ENCODE measurements at places on chromosomes 3 and 15.

DNA sequence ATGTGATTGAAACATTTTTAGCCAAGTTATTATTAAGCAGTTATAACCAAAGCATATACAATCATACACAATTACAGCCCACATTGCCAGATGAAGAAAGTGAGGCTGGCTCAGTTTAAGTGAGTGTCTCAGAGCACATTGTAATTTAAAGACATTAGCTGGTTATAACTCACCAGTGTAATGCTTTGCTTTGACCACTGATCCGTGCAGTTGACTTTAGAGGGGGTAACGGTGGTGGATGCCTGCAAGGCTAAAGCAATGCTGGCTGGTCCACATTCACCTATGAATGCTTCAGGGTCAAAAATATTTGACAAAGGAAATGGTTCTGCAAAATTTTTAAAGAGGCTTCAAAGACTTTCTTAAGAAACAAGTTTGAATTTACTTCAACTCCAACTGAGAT lies 1.2 kb downstream of the C3orf85 start:
- DNase-seq = no peak

- DNase-seq = no peak
These were observed 97.9 kb downstream of the RORA start for GRCh38 chr15:61130950-61131942.

DNA sequence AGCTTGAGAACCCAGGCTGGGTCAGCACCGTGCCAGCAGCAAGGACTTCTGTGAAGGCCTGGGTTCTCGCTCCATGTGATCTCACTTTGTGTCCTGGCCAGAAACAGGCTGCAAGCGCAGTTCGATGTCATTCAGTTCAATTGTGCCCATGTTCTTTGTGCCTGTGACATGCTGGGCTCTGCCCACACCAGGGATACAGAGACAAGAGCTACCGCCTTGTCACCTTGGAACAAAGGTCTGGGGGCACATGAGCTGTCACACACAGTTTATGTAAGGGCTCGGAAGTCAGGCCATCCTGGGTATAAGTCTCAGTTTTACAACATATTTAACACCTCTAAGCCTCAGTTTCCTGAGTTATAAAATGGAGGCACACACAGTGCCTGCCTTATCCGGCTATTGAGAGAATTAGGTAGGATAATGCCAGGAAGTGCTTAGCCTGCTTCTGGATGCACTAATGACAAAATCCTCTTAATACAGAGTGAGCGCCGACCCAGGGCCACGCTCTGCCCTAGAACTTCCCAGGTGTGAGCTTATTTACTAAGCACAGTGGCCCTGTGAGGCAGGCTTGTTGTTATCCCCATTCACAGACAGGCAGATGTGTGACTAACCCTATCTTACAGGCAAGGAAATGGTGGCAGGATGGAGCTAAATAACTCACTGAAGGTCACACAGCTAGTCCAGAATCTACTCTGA lies 50.4 kb upstream of the LIMD1 start:
- no peak for DNase-seq

DNA sequence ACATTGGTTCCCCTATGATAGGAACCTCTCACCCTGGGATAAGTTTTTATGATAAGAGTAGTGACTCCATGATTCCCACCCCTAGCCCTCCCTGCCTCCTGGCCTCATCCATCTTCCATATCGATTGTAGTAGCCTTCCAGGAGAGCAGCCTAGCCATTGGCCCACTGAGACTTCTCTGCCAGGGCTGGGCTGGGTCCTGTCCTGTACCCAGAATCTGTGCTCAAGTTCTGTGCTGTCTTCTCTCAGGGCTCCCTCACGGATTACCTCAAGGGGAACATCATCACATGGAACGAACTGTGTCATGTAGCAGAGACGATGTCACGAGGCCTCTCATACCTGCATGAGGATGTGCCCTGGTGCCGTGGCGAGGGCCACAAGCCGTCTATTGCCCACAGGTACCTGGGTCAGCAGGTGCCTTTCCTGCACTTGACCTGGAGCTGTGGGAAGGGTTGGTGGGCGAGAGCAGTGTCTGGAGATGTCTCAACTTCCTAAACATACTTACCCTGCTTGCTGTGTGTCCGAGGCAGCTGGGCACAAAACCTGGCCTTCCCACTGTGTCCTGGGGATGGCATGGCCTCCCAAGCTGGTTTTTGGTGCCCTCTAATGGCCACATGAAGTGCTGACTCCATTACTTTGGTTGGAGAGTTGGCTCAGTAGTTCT lies 16.6 kb upstream of the EXOG start:
- DNase-seq = peak; percentile 53

GRCh38 chr3:49255112-49255511 lies 21.9 kb downstream of the C3orf62 start:
- no peak for DNase-seq

- DNase-seq = no peak
These were observed 195.1 kb upstream of the CTDSPL start for GRCh38 chr3:37666618-37667017.

GRCh38 chr15:84721371-84721770 lies 5.4 kb upstream of the SEC11A start:
- DNase-seq = peak; percentile 28

- no peak for DNase-seq
These were observed 50.8 kb upstream of the CACNA2D3 start for GRCh38 chr3:54071601-54072000.

DNA sequence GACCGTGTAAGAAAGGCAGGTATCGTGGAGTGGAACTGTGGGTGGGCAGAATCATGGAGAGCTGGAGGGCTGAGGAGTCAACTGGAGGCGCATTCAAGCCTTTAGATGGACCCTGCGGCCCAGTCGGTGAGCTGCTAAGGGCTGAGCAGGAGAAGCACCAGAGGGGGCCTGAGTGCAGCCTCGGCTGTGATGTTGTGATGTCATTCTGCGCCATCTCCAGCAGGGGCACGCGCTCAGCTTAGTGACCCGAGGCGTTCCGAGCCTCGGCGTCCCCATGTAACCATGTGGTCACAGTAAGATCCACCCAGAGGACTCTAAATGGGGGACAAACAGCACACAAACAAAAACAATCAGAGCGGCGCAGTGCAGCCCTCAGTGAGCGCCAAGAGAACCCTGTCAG lies 76.8 kb downstream of the VGLL4 start:
- DNase-seq = no peak

- DNase-seq = no peak
These were observed 499 bp downstream of the RABL3 start for GRCh38 chr3:120741837-120742197.

DNA sequence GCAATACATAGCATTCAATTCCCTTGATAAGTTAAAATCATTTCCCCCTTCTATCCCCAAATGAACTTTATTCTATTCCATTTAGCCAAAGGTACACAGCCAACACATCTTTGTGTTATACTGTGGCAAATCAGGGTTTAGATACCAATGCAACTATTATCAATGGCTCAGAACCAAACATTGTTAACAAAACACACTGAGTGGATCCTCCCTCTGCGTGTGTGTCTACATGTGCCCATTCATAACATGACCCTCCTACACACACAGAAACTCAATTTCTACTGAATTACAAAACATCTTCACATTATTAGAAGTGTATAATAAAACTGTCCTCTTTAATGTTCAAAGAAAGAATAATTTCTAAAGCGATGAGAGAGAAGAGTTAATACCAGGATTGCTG lies 1.3 kb downstream of the TTBK2 start:
- peak; percentile 5 for DNase-seq

DNA sequence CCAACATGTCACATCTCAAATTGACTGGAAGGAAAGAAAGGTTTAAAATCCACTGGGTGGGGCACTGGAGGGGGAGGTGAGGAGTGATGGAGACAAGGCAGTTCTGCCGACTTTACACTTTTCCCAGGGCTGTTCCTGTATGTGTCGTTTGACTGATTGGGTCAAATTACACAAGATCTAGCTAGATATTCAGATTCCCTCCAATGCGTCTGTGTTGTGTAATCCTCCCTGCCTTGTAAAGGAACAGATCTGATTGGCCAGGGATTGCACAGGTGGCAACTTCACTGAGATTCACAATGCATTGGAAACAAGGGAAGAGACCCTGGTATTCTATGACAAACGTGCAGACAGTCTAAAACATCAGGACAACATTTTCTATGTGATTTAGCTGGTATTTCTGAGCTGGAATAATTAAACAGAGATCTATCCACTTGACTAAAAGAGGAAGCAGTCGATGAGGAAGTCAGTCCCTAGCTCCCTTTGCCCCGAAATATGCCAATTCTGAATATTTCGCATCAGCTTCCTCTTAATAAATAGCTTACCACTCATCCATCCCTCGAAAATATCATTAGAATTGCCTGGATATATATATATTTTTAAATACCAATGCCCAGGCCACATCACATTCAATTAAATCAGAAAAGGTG lies 312.9 kb downstream of the RORA start:
- DNase-seq = no peak

- DNase-seq = no peak
These were observed 119.5 kb downstream of the CCNL1 start for GRCh38 chr3:157040456-157040855.

DNA sequence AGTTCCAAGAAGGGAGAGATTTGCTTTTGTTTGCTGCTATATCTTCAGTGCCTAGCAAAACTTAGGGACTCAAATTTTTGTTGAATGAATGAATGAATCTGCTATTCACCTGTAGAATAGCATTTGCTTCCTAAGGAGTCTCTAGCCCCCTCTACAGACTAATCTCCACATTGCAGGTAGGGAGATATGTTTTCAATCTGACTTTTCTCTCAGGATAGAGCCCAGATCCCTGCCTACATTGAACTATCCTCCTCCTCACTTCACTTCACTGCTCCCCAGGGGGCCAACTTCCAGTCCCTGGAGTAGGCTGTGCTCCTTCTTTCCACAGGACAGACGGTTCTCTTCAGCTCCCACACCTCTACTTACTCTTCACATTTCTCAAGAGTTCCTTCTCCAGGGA lies 81.9 kb upstream of the PTX3 start:
- no peak for DNase-seq

DNA sequence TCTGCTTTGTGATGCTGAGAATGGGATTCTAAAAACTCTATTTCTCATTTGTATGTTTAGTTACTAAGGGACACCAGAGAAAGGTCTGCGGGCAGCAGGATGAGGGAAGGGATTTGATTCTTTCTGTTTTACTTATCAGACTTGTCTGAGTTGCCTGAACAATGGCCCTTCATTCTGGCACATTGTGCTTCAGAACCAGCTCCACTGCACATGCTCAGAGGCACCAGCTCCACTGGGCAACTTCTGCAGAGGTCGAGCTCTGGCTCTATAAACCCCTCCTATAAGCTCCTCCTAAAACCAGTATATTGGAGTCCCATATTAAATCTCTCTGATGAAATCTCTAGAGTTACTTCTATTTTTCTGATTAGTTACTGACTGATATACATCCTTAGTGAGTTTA lies 453.2 kb upstream of the CDIN1 start:
- DNase-seq = no peak

DNA sequence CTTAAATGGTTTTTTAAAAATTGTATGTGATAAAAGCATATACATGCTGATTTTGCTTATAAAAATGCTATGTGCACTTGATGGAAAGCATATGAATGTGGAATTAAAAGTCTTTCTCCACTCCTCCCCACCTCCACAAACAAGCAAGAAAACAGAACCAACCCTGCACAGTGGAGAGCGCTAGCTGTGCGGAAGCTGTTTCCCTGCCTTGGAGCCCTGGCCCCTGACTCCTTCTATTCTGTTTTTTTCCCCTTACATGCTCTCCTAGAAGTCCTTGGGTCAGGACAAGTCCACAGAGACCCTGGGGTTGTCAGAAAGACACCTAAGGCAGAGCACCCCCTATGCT lies 64.2 kb downstream of the BOC start:
- DNase-seq = no peak

DNA sequence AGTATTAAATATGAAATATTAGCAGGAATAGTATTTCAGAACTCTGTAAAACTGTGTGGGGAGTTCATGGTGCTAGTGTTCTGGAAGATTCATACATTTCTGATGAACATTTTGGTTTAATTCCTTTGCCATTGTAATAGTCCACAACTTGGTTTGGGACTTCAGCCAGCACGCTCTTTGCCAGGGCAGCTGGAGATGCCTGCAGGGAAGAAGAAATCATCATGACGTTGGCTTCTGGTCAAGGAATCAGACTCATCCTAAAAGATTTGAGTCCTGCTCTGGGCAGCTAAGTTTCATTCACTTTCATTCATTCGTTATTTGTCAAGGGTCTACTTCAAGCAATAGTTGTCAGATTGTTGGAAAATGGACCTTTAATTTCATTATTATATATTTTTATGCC lies 32.4 kb upstream of the MRPL3 start:
- DNase-seq = no peak

- DNase-seq = no peak
These were observed 7.2 kb upstream of the ABHD10 start for GRCh38 chr3:111971533-111972130.

- DNase-seq = no peak
These were observed 212.5 kb upstream of the FEZF2 start for GRCh38 chr3:62585861-62586260.

DNA sequence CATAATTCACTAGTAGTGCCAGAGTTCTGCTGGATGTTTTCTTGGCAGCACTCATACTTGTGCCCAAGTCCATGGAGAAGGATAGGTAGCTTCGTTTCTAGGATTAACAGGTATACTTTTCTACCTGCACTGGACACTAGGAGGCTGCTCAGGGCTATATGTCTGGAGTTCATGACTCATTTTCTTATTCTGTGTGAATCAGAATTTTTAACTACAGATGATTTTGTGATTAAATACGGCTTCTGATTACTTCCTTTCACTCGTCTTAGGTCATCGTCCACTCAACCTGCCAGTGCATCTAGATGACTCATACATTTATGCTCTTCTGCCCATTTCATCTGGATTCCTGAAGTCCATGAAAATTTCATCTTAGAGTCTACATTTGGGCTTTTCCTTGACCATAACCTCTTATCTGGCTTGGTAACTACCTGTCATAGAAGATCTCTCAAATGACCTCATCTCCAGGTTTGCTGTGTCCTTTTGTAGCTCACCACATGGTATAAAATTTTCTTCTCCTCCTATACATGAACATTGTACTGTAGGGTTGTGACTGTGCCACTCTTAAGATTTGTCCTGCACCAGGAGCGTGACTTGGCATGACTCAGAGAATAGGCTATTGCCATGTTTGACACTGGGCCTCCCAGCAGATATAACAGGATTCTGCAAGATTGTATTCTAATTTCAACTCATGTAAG lies 66.7 kb upstream of the GCSAM start:
- DNase-seq = no peak

DNA sequence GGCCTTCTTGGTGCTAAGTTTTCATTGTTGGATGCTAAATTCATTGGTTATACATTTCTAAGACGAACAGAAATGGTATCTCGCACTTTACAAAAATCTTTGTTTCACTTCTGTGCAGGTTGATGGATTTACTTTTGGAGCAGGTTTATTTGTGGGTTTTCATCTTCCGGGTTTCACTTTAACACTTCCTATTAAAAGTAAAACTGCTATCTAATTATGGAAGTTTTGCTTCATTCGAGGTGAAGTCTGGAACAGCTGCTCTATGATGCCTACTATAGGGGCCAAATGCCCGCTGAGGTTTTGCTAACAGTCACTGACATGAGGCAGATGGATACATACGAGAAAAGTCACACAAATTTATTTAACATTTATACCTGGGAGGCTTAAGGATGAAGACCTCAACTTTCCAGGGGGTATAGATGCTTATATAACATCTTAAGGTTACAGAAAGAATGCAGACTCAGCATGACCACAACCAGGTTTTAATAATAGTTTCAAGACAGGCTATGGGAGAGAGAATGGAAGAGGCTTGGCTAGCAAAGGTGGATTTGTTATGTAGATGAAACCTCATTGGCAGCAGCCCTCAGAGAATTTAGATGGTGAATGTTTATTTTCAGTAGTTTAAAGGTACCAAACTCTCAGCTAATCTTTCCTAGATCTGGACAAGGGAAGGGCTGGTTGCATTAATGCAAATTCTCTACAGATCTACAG lies 54.2 kb downstream of the OSTN start:
- DNase-seq = no peak

GRCh38 chr3:76321614-76322013 lies 536.3 kb upstream of the ZNF717 start:
- DNase-seq = no peak

All from CD4-positive, alpha-beta T cell treated with Interleukin-4 for 1 hour (primary cell).